ENCODE measurements at places on chromosomes 1 and 21.

DNA sequence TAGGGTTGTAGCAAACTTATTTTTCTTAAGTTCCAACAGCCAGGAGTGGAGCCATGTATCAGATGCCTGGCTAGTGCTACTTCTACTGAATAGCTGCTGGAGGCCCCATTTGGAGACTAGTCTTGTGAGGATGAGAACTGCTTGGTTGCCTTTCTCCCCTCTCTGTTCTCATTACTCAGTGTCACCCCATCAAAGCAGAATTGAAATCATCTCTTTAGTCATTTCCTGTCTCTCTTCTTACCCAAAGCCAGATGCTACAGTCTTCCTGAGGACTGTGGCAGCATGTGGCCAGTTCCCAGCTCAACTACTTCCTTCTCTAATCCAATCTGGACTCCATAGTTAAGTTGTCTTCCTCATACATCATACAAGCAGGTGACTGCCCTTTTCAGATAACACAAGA, 197.5 kb downstream of the BRINP2 start:
- DNase-seq = no peak

- no peak for DNase-seq
Observed at GRCh38 chr1:115783311-115783710, 14.8 kb upstream of the CASQ2 start.

GRCh38 chr1:70947835-70948234, 99.8 kb downstream of the PTGER3 start:
- DNase-seq = no peak

GRCh38 chr1:15107058-15107687, 46.4 kb upstream of the TMEM51 start:
- no peak for DNase-seq

DNA sequence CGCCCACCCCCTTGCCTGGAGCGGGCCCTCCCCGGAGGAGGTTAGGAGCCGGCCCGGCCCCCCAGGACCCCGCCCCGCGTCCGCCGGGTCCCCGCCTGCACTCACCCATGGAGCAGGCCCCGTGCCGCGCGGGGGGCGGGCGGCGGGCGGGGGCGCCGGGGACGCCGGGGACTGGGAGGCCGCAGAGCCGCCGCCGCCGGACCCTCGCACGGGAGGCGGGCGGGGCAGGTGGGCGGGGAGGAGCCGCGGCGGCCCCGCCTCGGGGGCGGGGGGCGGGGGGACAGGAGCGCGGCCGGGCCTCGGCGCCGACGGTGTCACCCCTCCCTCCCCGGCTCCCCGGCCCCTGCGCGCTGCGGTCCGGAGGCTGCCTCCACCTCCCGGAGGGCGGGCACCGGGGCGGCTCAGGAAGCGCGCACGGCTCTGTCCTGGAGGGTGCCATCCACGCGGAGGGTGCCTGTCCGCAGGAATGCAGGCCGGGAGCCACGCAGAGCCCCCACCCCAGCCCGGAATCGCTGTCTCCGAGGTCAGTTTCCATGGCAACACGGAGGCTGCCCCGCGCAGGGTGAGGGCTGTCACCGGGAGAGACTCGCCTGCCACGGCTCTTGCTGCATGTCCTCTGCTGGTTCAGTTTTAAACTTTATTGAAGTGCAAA, 5.9 kb upstream of the PLEKHG5 start:
- no peak for DNase-seq

DNA sequence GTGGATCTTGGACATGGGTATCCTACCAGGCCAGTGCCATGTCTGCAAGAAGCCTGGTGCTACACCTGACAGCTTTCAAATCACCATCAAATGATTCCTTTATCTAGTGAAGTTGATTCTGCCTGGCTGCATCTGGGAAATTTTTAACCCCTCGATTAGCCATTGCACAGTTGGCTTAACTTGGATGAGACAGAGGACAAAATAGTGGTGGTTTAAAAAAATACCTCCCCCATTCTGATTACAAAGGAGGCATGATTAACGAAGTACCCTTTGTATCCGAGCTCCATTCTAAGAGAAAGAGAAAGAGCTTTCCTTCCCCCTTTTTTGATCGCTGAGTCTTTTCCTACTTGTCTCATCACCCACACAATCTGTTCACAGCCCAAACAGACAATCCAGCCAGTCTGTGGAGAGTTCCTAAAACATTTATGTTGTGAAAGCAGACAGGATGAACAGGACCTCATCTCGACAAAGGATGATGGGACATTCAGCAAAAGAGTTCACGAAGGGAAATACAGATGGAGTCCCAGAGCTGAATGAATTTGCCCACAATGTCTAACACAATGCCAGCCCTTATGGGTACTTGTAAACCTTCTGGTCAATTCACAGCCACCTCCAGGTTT, 20.5 kb downstream of the WLS start:
- no peak for DNase-seq

GRCh38 chr1:175208773-175209492, 16.4 kb upstream of the KIAA0040 start:
- no peak for DNase-seq

- DNase-seq = no peak
Observed at GRCh38 chr1:42931911-42932422, 26.7 kb downstream of the SLC2A1 start.

DNA sequence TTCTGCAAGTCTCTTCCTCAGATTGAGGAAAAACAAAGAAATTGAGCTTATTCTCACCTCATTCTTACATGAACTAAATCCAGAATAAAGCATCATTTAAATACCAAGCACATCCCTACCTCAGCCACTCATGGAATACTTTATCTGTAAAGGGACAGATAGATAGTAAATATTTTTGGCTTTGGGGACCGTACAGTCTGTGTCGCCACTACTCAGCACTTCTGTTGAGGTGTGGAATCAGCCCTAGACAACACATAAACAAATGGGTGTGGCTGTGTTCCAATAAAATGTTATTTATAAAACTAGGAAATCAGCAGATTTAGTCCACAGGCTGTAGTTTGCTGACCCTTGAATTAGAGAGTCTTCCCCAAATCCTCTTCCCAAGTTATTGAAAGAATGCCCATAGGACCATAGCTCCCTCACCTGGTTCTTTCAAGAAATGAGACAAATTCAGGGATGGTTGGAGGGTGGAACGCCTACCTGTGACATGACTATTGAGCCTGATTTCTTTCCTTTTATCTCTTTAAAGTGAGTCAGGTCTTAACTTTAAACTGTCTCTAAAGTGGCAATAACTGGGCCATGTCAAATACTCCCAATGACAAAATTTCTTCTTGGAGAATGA, 878.5 kb downstream of the USP25 start:
- no peak for DNase-seq

- DNase-seq = peak; percentile 12
Observed at GRCh38 chr1:170668209-170669106, 4.5 kb downstream of the PRRX1 start.

DNA sequence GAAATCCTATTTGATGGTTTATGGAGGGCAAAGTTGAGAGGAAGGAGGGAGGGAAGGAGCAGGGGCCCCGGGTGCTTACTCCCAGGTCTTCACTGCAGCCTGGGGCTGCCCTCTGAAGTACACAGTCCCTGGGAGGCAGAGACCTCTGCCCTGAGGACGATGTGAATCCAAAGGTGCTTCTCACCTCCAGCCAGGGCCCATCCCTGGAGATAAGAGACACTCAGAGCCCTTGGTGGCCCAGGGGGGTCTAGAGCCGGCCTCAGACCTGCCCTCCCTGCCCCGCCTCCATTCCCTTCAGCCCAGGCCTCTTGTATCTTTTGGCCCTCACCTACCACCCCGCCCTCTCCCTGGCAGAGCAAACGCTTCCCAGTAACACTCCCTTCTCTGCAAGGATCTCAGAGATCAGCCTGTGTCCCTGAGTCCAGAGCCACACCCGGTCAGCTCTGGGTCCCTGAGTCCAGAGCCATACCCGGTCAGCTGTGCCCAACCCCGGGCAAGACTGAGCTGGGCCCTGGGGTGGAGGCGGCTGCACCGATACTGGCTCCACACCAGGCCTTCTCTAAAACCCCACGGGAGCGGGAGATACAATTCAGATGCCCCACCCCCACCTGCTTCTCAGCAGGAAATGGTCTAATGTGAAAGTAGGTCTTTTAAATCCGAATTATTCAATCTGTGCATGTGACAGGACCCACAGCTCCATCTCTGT, 3.6 kb upstream of the GNB1 start:
- DNase-seq = no peak

DNA sequence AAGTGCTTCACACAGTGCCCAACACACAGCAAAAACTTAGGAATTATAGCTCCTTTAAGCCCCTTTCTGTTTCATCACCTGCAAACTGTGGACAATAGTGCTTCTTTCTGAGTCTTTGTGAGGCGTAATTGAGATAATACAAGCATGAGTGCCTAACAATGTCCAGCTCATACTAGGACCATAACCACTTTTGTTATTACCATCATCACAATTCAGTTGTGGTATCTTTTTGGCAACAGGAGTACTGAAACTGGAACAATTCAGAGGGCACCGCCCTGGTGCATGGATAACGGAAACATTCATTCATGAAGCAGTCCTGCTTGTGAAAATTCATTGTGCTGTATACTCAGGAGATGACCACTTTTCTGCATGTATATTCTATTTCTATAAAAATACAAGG, 18.2 kb downstream of the DNAJC11 start:
- no peak for DNase-seq

GRCh38 chr1:56516539-56517252, 62.7 kb downstream of the PLPP3 start:
- DNase-seq = no peak

GRCh38 chr1:8423269-8423691, 105.4 kb downstream of the SLC45A1 start:
- no peak for DNase-seq

- DNase-seq = no peak
Observed at GRCh38 chr1:12542138-12542465, 75.9 kb downstream of the DHRS3 start.

DNA sequence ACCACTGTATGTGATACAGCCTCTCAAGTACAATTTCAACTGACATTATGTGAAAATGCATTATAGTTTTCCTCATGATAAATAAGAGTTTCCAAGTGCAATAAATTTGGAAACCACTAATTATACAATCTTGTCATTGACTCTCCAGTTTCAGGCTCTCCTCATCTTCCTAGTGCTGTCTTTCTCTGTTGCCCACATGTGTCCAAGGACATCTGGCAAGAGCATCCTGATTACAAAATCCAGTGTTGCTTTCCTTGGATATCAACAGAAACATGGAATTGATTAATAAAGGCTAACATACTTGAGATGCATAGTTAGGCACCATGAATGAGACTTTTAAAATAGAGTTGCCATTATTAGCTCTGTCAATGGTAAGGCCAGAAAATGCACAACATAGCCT, 15.6 kb upstream of the MAP10 start:
- no peak for DNase-seq

DNA sequence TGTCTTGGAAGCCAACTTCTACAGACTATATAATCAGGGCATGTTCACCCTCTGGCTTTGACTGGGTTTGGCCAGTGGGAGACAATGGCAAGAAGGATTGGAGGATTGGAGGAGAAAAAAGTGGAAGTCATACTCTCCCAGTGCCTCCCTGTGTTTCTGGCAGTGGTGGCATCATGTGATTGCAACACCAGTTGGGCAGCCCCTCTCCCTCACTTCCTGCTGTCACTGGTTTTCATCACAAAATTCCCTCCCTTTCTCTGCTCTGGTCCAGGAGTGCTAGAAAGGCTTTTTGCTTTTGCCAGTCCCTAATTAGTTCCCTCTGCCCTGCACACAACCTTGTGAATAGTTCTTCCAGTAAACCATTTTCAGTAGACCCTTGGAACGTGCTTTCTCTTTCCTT, 3.7 kb upstream of the QSOX1 start:
- DNase-seq = no peak

- DNase-seq = no peak
Observed at GRCh38 chr1:23667411-23667810, 24.2 kb upstream of the RPL11 start.

- DNase-seq = no peak
Observed at GRCh38 chr21:17050646-17051045, 462.2 kb upstream of the CXADR start.

- DNase-seq = no peak
Observed at GRCh38 chr1:181319907-181320306, 163.4 kb upstream of the CACNA1E start.

DNA sequence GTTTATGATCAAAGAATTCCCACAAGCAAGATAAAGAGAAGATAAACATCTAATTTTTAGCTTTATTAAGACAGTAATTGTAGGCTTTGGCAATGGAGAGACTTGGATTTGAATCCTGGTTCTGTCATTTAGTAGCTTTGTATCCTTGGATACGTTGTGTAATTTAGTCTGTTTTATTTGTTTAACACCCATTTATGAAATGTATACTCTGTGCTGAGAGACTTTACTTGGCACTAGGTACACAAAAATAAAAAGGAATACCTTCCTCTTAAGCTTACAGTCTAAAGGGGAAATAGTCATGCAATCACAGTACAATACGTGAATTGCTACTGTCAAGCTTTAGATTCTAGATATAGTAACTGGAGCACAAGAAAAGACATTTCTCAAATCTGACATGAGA, 23.8 kb downstream of the ZMPSTE24 start:
- DNase-seq = no peak

DNA sequence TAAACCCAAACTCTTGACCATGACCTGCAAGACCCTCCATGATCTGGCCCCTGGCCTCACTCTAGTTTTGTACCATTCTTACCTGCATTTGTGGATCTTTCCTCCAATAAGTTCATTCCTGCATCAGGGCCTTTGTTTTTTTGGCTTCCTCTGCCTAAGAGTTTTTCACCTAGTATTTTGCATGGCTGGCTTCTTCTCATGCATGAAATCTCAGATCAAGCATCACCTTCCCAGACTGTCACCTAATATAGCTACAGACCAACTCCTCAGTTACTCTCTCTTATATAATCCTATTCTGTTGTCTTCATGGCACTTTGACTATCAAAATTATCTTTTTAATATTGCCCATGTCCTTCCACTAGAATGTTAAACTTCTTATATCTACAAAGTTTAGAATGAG, 54.2 kb downstream of the BTBD8 start:
- no peak for DNase-seq

- no peak for DNase-seq
Observed at GRCh38 chr1:203327684-203328457, 22.6 kb downstream of the BTG2 start.

DNA sequence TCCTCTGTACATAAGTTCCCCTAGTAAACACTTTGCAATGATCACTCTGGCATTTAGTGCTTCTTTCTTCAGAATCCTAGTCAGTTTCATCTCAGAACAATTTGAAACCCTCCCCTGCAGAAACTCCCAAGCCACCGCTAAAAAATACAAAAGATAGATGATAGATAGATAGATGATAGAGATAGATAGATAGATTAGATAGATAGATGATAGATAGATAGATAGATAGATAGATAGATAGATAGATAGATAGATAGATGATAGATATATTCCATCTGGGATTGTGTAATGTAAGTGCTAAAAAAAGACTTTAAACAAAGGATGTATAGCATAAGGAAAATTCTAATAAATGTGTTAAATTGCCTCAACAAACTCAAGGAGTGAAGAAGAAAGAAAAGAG, 212.6 kb upstream of the POGK start:
- DNase-seq = no peak

DNA sequence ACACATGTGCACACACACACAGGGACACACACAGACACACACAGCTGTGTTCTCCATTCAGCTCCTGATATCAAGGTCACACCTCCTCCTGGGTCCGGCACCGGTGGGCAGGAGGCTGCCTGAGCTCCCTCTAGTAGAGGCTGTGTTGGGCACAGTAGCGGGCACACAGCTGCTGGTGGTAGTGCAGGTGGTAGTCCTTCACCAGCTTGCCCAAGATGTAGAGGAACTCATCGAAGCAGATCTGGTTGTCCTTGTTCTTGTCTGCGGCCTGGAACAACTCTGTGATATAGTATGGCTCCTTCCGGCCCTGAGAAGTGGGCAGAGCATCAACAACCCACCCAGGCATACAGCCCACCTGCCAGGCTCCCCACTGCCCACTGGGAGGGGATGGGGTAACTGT, 5.6 kb upstream of the S100A8 start:
- no peak for DNase-seq

GRCh38 chr1:18109756-18110597, 2.4 kb downstream of the IGSF21 start:
- DNase-seq = no peak
